ENCODE measurements at places on chromosomes 4 and X.
A peak's percentile ranks its signal among the peaks of the same experiment; 100 is the strongest.

- no peak for DNase-seq
These were observed 69.2 kb downstream of the SORBS2 start for GRCh38 chr4:185742766-185743165.

DNA sequence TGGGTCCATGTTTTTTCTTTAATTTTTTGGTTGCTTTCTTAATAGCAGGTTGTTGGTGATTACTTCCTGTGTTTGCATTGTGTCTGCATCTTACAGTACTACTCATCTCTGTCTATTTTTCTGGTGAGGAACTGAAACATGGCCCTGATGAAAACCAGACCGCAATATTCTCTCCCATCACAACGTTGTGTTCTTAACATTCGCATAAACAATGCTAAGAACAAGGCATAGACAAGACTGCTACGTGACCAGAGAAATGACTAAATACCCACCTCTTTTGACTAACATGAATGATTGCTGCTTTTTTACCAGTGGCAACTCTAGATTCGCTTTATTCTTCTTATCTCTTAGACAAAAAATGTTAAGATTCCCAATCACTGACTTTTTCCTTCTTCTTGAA is 179.1 kb downstream of the GC start:
- DNase-seq, result no peak

DNA sequence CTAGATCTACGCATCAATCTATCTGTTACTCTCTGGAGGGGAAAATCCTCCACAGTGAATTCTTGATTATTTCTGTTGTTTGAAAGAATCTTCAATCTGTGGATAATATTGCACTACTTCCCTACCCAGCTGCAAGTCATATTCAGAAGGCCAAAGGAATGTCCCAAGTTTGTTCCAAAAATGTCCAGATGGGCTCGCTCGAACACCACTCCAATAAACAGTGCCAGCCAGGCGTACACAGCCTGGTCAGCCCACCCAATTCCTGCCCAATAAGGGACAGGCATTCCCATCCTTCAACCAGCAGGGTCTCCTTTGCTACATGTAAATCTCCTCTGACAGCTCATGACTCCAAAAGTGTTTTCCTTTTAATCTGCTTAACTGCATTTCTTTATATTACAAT is 80.7 kb upstream of the GPM6B start:
- no peak for DNase-seq

DNA sequence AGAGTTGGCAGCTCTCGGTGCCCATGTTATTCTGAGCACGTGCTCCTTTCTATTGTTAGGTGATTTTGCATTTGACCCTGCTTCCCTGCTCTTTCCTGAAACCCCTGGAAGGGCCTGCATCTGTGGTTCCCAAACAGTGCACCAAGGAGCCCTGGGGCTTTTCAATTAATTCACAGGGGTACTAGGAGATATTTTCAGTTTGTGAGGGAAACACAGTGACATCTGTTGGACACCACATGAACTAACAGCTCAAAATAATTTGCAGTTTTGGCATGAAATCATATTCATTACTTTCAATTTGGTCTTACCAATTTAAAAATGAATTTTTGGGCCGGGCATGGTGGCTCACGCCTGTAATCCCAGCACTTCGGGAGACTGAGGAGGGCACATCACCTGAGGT is 156.6 kb downstream of the GATB start:
- DNase-seq, result peak; percentile 4

DNA sequence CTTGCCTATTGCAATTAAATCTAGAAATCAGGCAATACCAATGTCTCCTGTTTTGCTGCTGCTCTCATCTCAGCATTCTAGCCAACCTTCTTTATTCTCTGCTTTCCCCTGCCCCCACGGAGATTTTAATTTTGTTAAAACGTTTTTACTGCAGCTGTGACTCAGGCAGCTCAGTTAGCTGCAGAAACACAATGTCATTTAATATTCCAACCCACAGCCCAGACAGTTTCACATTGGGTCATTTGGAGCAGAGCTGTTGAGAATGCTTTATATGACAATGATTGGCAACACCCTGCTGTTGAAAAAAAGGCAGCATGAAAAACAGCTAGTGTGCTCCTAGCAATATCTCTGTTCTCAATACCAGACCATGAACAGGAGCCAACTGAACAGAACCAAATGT is 12.6 kb upstream of the SLC10A4 start:
- no peak for DNase-seq

DNA sequence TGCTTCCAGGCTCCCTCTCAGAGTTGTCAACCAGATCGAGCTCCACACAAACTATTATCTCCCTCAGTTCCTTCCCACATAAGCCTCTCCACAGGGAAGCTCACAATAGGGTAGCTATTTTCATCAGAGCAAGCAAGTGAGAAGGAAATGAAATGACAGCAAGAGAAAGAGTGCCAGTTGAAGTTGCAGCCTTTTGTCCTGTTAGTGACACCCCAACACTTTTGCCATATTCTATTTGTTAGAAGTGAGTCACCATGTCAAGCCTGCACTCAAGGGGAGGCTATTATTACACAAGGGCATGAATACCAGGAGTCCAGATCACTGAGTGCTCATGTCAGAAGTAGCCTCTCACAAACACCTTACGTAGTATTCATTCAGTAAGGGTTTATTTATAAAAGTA is 266.3 kb upstream of the NOCT start:
- no peak for DNase-seq

DNA sequence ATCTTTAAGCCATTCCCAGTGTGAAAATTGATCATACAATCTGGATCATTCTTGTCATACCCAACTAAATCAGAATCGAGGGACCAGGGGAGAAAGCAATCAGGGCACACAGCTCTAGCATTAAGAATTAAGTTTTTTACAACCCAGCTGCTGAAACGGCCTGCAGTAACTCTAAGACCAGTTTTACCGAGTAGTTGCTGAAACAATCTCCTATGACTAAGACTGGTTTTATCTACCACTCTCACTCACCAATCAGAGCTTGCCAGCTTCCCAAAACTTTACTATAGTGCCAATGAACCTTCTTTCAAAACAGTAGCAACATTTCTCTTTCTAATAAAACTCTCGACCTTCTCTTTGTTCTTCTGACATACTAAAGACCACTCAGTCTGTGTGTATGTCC is 2.8 kb upstream of the SAP30 start:
- DNase-seq, result no peak

GRCh38 chr4:8343262-8343966 is 73.9 kb downstream of the HTRA3 start:
- no peak for DNase-seq

- no peak for DNase-seq
These were observed 17.8 kb downstream of the TBC1D1 start for GRCh38 chr4:37908488-37909331.

DNA sequence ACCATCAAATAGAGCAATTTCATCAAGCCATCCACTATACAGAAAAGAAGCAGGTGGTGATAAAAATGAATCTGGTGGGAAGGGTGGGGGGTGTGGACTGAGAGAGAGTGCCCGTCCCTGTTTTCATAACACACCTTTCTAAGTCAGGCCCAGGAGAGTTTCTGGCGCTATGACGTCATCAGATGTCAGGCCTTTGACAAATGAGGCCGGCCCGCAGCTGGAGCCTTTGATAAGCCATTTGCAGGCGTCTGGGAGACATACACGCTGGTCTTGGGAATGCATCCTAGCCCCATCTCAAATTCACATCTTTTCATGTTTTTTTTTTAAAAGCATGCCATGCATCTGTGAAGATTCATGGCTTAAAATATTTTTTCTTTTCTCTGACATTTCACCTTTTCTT is 404.5 kb downstream of the BCOR start:
- DNase-seq, result no peak

DNA sequence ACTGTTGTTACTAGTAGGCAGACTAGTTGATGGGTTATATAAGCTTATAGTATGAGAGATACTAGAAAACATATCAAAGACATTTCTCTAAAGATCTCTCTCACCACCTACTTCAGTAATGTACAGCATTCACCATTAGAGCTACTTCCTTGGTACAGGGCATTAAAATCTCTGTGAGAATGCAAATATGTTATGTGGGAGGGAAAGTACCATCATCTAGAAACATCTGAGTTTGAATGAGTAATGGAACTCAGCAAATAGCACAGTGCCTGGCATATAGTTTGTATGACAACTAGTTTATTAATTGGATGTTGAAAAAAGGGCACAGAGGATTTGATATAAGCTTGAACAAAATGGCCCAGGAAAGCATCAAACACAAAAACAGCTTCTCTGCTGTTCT is 211.1 kb downstream of the GLUD2 start:
- DNase-seq, result no peak

DNA sequence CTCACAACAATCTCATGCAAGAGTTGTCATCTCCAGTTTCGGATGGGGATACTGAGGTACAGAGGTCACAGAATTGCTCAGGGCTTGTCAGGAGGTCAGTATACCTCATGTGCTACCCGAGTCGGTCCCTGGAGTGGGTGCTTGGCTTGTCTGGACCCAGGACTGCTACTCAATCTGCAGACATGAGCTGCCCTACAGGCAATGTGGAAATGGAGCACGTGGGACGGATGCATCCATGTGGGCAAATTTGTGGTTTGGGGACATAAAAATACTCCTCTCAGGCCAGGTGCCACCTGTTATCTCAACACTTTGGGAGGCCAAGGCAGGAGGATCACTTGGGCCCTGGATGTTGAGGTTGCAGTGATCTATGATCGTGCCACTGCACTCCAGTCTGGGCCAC is 15.8 kb downstream of the USP11 start:
- DNase-seq, result no peak

- DNase-seq, result no peak
These were observed 302.0 kb downstream of the SPRY1 start for GRCh38 chr4:123698556-123698955.

GRCh38 chr4:827209-828081 is 1.5 kb upstream of the CPLX1 start:
- DNase-seq, result no peak

DNA sequence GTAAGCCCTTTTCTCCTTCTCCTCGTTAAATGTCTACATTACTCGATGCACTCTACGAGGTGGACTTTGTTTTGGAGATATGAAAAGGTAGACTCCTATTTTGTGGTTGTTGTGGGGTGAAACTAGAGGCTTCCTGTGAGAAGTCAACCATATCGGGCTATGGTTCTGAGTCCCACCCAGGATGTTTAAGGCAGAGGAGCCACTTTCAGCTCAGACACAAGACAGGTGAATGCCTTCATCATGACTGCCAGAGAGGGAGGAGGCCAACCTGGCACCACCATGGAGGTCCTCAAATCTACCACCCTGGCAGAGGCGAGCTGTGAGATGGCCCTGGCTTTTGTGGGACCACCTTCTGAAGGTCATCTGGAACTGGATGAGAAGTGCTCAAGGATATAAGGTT is 154.4 kb upstream of the KLF3 start:
- DNase-seq, result no peak

- DNase-seq, result no peak
These were observed 105.8 kb downstream of the GEMIN8 start for GRCh38 chrX:13923845-13924244.

- DNase-seq, result no peak
These were observed 267.1 kb upstream of the FTHL17 start for GRCh38 chrX:31338991-31339350.

Data from germinal center (tissue), 1 donor.